ENCODE measurements at places on chromosomes 5 and 9.

DNA sequence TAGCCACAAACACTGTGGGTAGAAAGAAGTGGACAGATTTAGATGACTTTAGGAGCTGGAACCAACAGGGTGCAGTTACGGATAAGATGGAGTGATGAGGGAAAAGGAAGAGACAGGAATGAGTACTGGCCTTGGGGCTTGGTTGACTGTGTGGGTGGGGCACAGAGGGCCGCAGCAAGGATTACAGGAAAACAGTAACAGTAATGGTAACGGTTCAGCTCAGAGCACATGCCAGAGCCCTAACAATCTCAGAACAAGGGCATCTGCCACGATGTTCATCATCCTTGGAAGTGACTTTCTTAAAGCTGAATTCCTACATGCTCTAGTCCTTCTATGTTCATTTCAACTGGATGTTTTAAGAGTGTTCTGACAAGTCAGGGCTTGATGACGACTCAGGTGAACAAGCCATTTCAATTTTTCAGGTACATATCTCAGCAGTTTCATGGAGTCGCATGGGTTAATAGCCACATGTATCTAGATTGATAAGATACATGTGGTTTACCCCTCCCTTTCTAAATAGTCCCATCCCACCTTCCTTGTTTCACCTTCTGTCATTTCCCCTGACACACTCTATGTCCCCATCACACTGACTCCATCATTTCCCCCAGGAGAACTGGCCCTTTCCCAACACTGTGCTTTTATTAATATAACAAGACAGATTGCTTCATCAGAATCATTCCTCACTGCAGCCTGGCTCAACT, 65.0 kb downstream of the CEMIP2 start:
- DNase-seq: no peak

GRCh38 chr9:14366076-14366475, 52.1 kb upstream of the NFIB start:
- no peak for DNase-seq

DNA sequence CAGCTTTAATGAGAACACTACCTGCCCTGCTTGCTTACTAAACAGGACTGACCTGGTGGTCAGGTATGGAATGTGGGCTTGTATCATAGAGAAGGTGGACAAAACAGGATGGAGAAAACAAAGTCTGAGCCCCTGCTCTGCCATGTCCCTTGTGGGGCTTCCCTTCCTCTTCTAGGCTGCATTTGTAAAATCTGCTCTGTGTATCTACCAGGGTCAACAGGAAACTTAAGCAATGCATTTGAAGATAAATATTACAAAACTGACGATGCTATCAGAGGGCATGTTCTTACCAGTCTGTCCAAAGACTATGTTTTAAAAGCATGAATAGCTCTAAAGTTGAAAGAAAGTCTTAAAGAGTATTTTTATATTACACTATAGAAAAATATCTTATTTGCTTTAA, 228.7 kb downstream of the DCP2 start:
- no peak for DNase-seq

GRCh38 chr9:115694991-115695390, 458.6 kb upstream of the PAPPA start:
- DNase-seq: no peak

GRCh38 chr9:129267141-129267540, 89.1 kb upstream of the IER5L start:
- DNase-seq: no peak

DNA sequence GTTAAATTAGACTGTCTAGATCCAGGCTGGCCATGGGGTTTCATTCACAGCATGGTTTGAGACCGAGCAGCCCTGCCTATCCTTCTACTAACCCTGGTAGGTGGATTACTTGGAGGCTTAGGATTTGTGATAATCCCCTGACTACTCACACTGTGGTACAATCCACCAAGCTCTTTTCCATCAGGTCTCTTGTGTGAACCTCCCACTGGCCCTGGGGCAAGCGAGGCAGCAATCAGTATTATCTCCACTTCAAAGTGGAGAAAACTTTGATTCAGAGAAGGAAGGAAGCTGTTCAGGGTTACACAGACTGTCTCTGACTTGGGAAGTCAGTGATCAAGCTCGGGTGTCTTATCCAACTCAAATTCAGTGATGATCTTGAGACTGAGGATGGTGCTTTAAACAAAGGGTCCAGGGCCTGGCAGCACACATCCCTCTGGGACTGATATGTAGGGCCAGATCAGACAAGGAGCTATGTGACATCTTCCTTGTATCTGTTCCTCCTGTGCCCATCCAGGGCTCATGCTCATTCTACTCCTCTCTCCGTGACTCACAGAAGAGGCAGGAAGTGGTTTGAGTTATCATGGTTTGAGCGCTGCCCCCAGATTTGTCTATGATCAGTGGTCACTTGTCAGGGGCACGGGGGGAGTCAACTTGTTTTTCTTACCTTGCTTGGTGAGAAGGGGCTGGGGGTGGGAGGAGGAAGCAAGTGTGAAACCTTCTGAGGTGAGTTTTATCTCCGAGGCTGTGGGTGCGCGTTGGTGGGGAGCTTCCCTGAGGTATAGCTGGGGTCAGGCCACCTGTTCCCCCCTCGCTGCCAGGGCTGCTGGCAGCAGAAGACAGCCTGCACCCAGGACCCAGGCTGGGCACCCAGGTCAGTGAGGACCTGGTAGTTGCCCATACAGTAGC, 48.6 kb downstream of the RGS3 start:
- DNase-seq: peak; percentile 70

- DNase-seq: no peak
Measured at GRCh38 chr5:94057655-94058054, 316.3 kb upstream of the POU5F2 start.

- DNase-seq: no peak
Measured at GRCh38 chr9:462606-463005, 247.9 kb downstream of the DOCK8 start.

DNA sequence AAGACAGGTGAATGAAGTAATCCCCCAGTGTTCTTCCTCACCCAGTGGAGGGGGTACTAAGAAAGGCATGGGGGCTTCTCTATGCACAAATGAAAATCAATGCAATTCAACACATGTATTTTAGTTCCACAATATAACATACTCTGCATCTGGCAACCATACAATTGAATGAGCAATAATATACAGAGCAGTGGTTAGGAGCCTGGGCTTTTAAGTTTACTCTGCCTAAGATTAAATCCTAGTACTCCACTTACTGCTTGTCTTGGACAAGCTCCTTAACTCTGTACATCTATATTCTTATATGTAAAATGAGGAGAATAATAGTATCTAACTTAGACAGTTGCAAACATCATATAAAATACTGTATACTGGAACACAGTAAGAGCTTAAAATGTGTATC, 195.4 kb upstream of the TRIM32 start:
- no peak for DNase-seq

DNA sequence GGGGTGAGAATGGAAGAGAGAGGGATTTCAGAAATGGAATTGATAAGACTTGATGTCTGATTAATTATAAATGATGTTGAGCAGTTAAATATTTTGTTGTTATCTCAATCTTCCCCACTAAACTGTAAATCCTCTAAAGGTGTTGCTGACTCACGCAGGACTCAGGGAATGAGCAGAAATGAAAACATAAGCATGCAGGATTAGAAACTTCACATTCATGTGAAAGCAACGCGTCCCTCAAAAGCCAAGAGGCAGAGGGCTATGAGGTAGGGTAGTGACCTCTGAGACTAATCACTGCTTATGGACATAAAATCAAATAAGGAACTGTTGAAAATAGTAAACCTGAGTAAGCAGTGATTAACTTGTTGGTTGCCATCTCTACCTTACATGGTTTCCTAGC, 21.1 kb downstream of the ADAMTSL1 start:
- no peak for DNase-seq

- no peak for DNase-seq
Measured at GRCh38 chr5:40628407-40628806, 51.3 kb upstream of the PTGER4 start.

DNA sequence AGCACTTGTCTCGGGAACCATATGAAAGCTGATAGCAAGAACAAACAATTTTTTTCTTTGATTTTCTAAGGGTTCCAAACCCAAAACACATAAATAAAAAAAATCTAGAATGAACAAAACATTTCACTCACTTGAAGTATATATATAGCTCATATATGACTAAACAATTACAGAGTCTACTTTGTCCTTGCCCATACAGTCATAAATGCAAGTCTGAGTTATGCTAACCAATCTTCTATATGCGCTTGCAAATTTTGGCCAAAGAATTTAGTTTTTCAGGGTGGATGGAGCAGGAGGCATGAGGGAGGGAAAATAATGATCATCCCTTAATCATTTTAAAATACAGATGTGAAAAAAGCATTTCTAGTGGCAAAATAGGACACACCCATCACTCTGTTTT, 370.1 kb downstream of the BNC2 start:
- no peak for DNase-seq

DNA sequence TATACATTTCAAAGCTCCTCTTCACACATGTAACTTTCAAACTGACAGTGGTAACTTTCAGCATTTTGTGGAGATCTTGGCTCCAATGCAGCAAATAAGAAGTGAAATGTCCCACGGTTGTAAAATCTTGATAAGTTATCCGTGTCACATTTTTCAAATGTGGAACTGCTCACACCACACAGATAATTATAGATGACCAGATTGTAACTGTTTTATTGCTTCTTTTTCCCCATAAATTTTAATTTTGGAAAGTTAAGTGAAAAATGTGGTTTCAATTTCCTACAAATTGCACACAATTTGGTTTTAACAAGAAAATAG, 347.1 kb downstream of the EBF1 start:
- DNase-seq: no peak

DNA sequence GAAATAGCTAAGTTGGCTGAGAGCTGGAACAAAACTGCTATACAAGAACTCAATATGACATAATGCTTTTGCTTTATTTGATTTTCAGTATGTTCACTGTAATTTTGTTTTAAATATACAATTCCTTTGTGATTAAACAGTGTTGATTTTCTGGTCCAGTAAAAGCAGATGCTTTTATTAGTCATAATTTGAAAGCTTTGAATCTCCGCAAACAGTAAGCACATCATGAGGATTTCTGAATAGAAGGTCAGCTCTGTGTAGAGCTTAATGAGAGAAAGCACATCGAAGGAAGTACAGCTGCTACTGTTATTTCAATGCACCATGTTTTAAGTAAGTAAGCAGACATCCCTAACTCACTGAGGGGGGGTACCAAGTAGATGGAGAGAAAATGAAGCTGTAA, 701.3 kb upstream of the ACO1 start:
- DNase-seq: no peak

DNA sequence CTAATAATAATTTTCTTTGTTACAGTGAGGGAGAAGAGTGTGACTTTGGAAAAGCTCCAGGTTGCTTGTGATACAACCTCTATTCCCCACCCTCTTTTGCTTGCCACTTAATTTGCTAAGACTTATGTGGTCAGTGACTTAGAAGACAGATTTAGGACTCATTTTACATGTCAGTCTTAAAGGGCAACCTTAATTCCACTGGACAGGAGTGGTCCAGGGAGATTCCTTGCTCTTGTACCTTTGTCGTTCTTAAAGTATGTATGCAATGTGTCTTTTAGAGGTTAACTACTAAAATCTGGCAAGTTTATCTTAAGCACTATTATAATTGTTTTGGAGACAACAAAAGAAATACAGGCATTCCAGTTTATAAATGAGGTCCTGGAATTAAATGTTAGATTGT, 20.0 kb downstream of the SLC30A5 start:
- no peak for DNase-seq

- DNase-seq: no peak
Measured at GRCh38 chr9:4669890-4670289, 3.6 kb upstream of the SPATA6L start.

GRCh38 chr5:17249029-17249634, 31.7 kb downstream of the BASP1 start:
- no peak for DNase-seq

- DNase-seq: no peak
Measured at GRCh38 chr5:40679913-40680681, at the start of gene PTGER4. PTGER4 (plus strand) TSS chr5:40679915; CDS start chr5:40680994, 1,079 bp downstream.

DNA sequence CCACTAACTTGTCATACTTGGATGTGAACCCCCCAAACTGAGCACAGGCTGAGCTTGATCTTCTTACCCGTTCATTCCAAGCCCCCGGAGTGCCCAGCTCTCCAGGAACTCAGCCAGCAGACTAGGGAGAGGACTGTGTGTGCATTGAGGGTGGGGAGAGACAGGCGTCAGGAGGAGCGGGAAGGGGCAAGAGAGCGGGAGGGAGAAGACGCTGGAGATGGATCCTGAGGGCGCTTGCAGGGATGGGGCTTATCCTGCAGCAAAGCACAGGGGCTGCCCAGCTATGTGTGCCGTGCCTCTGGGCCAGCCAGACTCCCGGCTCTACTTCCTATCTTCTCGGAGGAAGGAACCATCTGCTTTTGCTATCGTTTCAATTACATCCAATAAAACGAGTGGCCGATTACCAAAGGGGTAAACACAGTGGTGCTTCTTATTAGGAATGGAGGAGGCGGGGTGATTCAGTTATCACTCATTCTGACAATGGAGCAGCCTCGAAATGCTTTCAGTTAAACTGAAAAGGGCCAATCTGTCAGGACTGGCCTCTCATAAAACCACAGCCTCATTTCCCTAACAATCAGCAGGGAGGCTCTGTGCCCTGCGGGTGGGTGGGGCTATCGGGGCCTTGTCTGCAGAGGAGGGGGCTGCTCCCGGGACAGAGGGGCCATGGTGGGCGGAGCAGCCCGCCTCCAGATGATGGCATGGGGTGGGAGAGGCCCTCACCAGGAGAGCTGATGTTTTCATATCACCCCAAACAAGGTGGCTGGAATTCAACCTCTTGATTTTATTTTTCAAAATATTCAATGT, 168.2 kb downstream of the DAB2IP start:
- no peak for DNase-seq

GRCh38 chr5:1090538-1090937, 21.3 kb downstream of the SLC12A7 start:
- no peak for DNase-seq

DNA sequence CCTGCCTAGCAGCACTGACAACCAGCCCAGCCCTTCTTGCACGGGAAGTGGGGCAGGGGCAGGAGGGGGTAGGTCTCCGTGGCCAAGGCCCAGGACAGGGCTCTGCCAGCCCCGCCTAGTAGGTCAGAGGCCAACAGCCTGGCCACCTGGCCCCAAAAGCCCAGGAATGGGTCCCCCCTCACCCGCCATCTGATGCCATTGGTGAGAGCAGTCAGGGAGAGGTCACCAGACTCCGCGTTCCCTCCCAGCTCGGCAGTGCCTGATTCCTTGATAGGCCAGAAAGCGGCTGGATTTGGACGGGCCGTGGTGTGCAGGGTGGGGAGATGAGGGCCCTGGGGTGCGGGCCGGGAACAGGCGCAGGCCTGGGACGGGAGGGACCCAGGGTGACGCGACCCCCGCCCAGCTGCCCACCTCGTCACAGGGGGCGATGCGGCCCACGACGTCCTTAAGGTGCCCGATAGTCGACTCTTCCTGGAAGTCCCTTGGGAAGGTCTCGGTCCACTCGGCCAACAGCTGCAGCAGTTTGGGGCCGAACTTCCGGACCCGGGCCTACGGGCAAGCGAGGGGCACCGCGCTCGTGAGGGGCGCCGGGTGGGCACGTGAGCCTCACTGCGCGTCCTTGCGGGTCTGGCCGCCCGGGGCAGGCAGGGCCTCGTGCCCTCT, 64.5 kb upstream of the RNF130 start:
- DNase-seq: no peak

Measured in CD4-positive, alpha-beta T cell treated with Interleukin-15 for 1 hour (primary cell).